ENCODE measurements at places on chromosomes 4 and X.

DNA sequence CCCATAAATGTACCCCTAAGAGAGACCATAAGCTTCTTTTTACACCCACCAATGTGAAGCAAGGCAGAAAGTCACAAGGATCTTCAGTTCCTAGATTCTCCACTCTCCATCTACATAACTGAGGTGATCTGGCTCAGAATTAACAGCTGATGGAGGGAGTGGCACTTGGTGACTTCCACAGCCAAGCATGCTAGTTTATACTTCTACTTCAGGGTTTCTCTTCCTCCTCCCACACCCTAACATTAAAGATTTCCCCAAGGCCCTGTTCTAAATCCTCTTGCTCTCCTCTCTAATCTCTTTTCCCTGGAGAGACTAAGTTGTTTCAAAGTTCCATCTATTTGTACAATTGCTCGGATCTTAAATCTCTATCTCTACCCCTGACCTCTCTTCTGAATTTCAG, 81.1 kb downstream of the MBNL3 start:
- no peak for DNase-seq

GRCh38 chrX:9966775-9967408, at the start of gene CLDN34:
Gene CLDN34, plus strand, starts transcription at chrX:9967358. Its CDS starts 0 bp downstream, at chrX:9967358.
- DNase-seq = no peak

- no peak for DNase-seq
Measured at GRCh38 chr4:76725039-76725438, 172.9 kb downstream of the SOWAHB start.

GRCh38 chr4:84666439-84666838, 83.5 kb downstream of the CDS1 start:
- no peak for DNase-seq

GRCh38 chrX:49291615-49292337, 11.7 kb upstream of the GAGE10 start:
- DNase-seq = no peak

GRCh38 chrX:130002541-130002940, 20.1 kb downstream of the BCORL1 start:
- no peak for DNase-seq

- DNase-seq = no peak
Measured at GRCh38 chr4:163768014-163768413, 273.5 kb downstream of the TMA16 start.

DNA sequence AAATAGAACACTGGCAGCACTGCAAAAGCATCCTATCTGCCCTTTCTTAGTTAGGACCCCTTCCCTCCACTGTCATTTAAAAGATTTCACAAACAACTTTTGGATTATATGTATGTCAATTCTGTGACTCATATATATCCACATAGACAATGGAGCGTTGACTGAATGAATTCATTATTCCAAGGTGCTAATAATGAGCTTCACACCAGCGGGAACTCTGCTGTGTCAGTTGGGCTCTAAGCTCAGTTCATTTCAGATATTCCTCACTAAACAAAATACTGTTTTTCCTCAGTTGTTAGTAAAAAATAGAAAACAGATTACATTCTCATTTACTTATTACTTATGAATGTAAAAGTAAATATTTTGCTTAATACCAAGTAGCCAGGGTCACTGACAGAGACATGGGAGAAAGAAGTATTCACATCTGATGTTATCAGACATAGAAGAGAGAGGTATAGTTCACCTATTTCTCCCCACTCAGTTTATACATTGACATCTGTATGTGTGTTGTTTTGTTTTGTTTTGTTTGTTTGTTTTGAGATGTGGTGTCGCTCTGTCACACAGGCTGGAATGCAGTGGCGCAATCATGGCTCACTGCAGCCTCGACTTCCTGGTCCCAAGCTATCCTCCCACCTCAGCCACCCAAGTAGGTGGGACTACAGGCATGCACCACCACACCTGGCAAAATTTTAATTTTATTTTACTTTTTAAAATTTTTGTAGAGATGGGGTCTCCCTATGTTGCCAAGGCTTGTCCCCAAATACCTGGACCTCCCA, 10.9 kb downstream of the NFKB1 start:
- DNase-seq = no peak

DNA sequence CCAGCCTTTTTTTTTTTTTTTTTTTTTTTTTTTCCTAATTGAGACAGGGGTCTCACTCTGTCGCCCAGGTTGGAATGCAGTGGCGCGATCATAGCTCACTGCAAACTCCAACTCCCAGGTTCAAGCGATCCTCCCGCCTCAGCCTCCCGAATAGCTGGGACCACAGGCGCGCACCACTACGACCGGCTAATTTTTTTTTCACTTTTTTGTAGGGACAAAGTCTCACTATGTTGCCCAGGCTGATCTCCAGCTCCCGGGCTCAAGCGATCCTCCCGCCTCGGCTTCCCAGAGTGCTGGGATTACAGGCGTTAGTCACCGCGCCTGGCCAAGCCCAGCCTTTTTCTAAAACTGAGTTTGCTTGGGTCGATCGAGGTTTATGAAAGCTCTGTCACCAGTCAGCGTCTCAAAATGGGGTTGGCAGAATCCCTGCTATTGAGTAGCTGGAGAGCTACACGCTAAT, 1.3 kb upstream of the OTUD5 start:
- DNase-seq = no peak

GRCh38 chr4:61553557-61554125, 353.5 kb downstream of the ADGRL3 start:
- DNase-seq = no peak

GRCh38 chrX:80266979-80267378, 153.3 kb upstream of the TENT5D start:
- no peak for DNase-seq

GRCh38 chr4:173337463-173337862, 3.3 kb upstream of the HMGB2 start:
- DNase-seq = no peak

GRCh38 chrX:25721564-25721963, 416.6 kb upstream of the MAGEB18 start:
- DNase-seq = no peak

DNA sequence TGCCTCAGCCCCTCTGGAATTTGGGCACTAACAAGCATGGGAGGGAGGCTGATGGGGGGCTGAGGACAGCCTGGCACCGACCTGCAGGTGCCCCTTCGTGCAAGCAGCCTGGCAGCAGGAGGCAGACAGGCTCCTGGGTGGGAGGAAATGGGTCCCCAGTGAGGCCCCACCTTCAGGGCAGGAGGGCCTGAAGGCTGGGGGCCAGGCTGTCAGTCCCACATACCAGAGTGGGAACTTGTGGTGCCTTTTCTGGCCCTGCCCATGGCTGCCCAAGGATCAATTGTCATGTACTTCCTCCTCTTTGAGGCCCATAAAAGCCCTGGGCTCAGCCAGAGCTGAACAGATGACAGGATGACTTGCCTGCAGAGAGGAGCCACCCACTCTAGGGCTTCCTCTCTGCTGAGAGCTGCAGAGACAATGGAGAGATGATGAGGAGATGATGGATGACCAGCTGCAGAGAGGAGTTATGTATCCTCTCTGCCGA, 141.0 kb downstream of the PDHA2 start:
- DNase-seq = no peak

GRCh38 chrX:23953908-23954269, 46.1 kb downstream of the CXorf58 start:
- DNase-seq = no peak

GRCh38 chrX:821327-822107, 190.9 kb downstream of the SHOX start:
- DNase-seq = no peak

- no peak for DNase-seq
Measured at GRCh38 chrX:46770817-46771163, 11.9 kb upstream of the SLC9A7 start.

DNA sequence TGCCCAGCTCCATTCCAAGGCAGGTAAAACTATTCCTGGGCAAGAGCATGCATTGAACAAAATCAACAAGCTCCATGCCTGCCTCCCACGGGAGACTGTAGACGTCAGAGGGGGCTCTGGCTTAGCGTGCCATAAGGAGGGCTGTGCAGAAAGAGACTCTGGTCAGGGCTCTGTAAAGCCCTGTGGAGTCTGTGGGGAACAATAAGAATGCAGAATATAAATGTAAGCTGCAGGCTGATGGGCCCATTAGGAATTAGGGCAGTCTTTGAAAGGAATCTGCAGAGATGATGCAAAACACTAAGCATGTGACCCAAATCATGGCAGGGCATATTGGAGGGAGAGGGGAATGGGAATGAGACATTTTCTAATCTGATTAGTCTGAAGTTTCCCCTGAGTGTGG, 170.3 kb downstream of the EFHC2 start:
- no peak for DNase-seq

- DNase-seq = no peak
Measured at GRCh38 chrX:134538316-134538715, 78.4 kb downstream of the HPRT1 start.

- DNase-seq = no peak
Measured at GRCh38 chr4:89757154-89757719, 79.7 kb downstream of the SNCA start.

DNA sequence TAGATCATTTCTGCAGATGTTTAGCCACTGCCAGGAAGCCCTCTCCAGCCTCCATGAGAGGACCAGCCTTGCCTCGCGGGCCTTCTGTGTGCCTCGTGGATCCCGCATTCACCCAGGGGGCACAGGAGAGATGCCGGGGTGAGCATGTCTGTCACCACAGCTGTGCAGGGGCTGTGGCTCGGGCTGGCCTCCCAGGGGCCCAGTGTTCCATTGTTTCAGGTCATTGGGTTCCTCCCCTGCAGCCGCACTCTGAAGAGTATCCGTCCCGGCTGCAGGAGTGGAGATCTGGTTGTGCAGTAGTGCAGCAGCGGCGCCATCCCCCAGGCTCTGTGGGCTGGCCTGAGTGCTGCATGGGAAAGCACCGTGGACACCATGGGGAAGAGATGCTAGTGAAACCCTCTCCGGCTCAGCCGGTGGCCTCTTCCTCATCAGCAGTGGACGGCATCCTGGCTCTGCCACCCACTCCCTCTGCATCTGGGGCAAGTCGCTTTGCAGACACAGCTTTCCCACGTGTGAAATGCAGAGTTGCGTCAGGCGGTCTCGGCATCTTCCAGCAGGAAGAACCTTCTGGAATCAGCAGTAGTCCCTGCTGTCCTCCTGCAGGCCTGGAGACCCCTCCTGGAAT, 29.1 kb downstream of the TBC1D14 start:
- no peak for DNase-seq

DNA sequence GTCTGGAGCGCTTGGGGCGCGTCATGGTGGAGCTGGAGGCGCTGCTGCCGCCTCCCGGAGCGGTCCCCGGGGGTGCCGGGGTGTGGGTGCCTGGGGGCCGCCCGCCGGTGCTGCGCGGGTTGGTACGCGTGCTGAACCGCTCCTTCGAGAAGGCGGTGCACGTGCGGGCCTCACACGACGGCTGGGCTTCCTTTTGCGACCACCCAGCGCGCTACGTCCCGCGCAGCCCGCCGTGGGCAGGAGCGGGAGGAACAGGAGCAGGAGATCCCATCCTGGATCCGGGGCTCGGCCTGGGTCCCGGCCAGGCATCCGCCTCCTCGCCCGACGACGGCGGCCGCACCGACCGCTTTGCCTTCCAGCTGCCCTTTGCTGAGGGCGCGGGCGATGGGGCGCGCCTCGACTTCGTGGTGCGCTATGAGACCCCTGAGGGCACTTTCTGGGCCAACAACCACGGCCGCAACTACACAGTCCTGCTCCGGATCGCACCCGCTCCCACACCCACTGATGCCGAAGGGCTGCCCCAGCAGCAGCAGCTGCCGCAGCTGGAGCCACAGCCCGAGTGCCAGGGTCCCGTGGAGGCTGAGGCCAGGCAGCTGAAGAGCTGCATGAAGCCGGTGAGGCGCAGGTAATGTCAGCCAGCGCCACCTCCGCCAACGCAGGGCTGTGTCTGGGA, 792 bp downstream of the PPP1R3F start:
- no peak for DNase-seq

DNA sequence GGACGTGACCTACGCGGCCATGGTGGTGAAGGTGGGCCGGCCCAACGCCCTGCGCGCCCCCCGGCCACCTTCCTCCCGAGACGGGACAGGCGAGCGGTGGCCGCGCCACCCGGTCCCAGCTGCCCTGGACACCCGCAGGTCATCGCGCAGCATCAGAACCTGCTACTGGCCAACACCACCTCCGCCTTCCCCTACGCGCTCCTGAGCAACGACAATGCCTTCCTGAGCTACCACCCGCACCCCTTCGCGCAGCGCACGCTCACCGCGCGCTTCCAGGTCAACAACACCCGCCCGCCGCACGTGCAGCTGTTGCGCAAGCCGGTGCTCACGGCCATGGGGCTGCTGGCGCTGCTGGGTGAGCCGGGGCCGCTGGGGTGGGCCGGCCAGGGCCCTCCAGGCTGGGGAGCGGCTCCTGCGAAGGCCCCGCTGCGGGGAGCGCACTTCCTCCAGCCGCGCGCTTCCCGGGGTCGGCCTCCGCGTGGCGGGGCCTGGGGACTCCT, 9.0 kb upstream of the SLC26A1 start:
- DNase-seq = no peak
